ENCODE measurements at places on chromosomes 16 and 17.

GRCh38 chr17:12789481-12790248 lies at the start of gene ARHGAP44:
Gene ARHGAP44 (plus strand): TSS chr17:12789498. CDS start chr17:12789839, 341 bp downstream.
- no peak for DNase-seq

DNA sequence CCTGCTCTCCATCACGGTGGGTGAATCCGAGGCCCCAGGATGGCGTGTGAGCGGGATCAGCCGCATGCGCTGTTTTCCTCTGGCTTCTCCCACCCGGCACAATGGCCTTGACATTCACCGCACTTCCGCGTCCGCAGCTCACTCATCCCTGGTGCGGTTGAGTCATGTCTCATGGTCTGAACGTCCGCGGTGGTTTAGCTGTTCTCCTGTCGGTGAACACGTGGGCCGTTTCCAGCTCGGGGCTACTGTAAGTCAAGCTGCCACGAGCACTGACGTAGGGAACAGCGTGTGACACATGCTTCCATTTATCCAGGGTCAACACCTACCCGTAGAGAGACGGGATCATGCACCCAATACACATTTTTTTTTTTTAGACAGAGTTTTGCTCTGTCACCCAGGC lies 15.3 kb upstream of the CACNA1H start:
- no peak for DNase-seq

GRCh38 chr17:68460715-68461114 lies 3.4 kb upstream of the WIPI1 start:
- no peak for DNase-seq

GRCh38 chr16:77290451-77291115 lies 91.4 kb downstream of the SYCE1L start:
- no peak for DNase-seq

GRCh38 chr16:57939872-57940224 lies 31.1 kb downstream of the CNGB1 start:
- no peak for DNase-seq

- DNase-seq, result no peak
Measured at GRCh38 chr17:79700592-79700991, 30.2 kb upstream of the ENPP7 start.

- no peak for DNase-seq
Measured at GRCh38 chr16:31215287-31216162, 1.4 kb downstream of the PYDC1 start.

- no peak for DNase-seq
Measured at GRCh38 chr17:77420804-77421629, 280.2 kb downstream of the SEC14L1 start.

- DNase-seq, result no peak
Measured at GRCh38 chr17:36942631-36943125, 5.4 kb downstream of the LHX1 start.

GRCh38 chr17:34361478-34362061 lies 1.5 kb downstream of the CCL1 start:
- DNase-seq, result peak; percentile 76

DNA sequence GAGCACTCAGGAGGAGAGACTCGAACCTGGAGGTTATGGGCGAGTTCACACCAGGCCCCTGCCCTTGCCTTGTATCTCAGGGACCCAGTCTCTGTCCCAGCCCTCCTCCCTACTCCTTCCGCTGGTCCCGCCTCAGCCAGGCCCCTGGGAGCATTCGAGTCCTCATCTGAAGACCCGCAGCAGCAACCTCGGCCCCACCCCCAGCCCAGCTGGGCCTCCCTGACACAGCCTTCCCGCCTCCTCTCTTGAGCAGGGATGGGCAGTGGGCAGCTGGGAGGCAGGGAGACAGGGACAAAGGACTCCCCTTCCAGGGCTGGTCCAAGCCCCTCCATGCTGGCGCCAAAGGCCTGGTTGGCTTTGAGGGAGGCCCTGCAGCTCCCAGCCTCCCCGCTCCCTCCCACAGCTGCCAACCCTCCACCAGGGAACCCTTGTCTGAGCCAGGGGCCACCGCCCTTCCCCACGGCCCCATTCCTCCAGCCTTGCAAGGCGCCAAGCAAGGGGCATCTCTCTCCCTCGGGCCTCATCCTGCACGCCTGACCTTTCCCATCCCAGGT lies 15.4 kb upstream of the ZC3H18 start:
- DNase-seq, result no peak

GRCh38 chr17:13671771-13672170 lies 70.0 kb upstream of the HS3ST3A1 start:
- peak; percentile 5 for DNase-seq

DNA sequence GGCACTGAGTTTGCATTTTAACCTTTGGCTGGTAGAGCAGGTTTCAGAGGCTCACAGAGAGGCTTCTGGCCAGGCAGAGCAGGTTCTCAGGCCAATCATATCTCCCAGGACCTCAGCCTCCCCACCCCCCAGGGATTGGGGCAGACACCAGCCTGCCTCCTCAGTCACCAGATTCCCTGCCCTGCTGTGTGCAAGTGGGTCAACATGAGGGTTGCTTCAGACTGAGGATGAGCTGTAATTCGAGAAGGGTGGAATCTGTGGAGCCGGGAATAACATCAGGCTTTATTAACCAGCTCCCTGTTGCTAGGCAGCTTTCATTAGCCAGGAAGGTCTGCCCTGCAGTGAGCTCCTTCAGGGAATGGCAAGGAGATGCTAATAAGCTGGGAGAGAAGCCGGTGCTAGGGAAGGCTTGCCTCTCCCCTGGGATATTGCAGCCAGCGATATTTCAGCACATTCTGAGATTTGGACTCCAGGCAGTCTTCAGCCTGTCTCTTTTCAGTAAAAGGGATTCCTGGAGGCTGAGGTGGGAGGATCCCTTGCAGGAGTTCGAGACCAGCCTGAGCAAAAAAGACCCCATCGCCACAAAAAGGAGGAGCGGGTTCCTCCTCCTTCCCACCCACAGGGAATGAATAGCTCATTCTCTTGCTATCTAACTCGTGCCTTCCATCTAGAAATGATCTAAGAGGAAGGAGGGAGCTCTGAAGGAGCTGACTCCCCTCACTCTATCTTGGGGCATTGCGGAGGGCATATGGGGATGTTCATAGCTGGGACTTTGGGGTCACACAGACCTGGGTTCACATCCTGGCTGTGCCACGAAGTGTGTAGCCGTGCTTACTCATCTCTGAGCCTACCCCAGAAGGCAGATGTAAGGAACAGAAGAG lies 10.7 kb downstream of the SGSM2 start:
- DNase-seq, result no peak

Data from stimulated activated CD4-positive, alpha-beta T cell treated with anti-CD3 and anti-CD28 coated beads, Interleukin-12 subunit alpha, Interleukin-12 subunit beta, amount 100 ng/mL, for 24 hours (primary cell).